ENCODE measurements at places on chromosomes 3 and 15. TPM values are rescaled to one million over a fixed set of nuclear protein-coding genes. Genes with fewer than 3 reads are reported as not detected.

DNA sequence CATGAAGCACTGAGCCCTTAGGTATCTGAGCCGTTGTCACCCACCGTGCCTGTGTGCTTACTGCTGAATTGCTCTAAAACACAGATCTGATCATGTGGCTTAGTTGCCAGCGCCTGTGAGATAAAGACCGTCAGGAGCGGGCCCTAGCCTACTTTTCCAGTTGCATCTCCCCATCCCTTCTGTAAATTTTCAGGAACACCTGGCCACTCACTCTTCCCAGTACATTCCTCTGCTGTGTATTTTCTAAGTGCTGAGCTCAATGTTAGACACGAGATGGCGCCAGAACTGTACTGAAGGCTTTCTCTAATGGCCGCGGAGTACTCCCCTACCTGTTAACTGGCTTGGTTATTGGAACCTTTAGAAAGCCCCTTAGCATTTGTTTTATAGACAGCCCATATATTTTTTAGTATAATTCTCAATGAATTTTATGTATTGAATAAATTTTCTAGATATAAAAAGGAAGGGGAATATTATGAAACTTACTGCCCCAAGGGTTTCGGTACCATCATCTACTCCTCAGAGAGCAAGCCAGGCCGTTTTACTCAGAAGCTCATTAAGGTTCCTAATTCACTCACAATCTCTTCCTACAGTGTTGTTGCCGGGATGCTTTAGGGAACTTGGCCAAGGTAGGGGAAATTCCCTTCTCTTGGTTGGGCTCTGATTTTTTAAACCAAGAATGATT, 16.7 kb upstream of the WNT7A start:
- peak; percentile 64 for DNase-seq

GRCh38 chr15:72199721-72200212, 2.2 kb upstream of the GRAMD2A start:
- DNase-seq: peak; percentile 71

DNA sequence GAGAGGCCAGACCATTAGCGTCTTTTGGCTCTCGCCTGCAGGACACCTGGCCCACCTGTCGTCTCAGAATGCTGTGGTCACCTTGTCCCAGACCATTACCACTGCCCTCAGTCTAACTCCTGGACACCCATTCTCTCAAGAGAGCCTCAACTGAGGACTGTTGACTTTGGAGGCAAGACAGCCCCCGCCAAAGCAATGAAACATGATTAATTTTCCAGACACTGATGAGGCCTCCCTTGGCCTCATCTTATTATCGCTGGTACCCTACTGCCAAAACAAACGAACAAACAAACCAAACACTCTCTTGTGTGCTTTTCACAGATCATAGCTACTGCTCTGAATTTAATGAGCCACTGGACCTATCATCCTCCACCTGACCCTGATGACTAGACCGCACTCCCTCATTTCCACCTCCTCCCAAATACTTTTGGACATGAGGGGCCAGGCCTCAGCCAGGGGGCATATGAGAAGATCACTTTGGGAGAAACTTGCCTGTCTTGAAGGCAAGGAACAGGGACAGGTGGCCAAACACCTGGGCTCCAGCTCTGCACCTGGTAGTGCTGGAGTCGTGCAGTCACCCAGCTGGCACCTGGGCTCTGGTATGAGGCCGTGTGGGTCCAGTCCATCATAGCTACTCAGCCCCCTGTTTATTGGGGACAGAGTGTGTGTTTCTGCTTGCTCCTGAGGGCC, 27.6 kb downstream of the ALS2CL start:
- DNase-seq: no peak

GRCh38 chr3:14680716-14681115, 5.8 kb downstream of the C3orf20 start:
- no peak for DNase-seq

DNA sequence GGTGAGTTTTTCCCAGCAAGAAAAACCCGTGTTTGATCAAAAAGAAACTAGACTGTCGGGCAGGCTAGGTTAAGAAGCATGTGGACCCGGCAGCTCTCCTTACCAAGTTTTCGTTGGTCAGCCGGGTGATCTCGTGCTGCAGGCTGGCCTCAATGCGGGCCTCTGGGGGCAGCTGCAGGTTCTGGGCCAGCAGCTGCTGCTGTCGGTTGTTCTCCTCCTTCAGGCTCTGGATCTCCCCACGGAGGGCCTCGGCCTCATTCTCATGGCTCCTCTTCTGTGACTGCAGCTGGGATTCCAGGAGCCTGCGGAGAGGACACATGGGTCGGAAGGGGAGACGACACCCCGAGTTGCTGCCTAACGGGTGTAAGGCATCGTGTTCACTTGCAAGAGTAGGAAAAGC, 44.5 kb upstream of the MYO5C start:
- DNase-seq: peak; percentile 17

GRCh38 chr3:110344487-110344886, 727.1 kb upstream of the NECTIN3 start:
- DNase-seq: no peak

- DNase-seq: no peak
These were observed 3.7 kb upstream of the CLDN1 start for GRCh38 chr3:190325923-190326322.

- no peak for DNase-seq
These were observed 20.2 kb upstream of the PLXNA1 start for GRCh38 chr3:126962756-126963155.

- DNase-seq: no peak
These were observed 19.0 kb upstream of the SLC25A36 start for GRCh38 chr3:140922634-140923033.

DNA sequence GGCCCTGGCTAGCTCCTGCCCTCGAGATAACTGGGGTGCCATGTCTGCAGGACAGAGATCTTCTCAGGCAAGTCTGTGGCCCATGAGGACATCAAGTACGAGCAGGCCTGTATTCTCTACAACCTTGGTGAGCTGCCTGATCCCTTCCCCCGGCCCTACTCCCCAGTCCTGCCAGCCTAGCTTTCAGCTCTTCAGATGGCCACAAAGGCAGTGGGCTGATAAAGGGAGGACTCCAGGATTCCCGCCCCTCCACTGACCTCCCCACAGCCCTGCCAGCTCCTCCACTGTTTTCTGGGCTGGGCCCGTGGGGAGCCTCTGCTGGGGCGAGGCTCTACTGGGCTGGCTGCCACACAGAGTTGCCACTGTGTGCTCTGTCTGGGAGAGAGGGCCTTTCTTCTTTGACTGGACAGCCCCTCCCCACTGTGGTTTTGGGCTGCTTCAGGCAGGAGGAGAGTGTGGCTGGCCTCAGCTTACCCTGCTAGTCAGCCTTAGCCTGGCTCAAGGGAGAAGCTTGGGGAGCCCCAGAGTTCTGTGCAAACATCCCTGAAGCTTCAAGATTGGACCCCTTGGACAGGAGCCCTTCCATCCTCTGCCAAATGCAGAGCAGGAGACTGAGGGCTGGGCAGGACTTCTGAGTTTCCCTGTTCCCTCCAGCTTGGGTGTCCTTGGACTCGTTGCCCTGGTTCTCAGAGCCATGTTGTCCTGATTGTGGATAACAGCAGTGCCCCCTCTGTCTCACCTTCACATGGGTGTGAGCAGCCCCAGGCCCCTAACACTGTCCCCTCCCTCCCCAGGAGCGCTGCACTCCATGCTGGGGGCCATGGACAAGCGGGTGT, 24.4 kb downstream of the PTPN23 start:
- no peak for DNase-seq

GRCh38 chr15:22819651-22820050, 18.8 kb upstream of the NIPA2 start:
- no peak for DNase-seq

DNA sequence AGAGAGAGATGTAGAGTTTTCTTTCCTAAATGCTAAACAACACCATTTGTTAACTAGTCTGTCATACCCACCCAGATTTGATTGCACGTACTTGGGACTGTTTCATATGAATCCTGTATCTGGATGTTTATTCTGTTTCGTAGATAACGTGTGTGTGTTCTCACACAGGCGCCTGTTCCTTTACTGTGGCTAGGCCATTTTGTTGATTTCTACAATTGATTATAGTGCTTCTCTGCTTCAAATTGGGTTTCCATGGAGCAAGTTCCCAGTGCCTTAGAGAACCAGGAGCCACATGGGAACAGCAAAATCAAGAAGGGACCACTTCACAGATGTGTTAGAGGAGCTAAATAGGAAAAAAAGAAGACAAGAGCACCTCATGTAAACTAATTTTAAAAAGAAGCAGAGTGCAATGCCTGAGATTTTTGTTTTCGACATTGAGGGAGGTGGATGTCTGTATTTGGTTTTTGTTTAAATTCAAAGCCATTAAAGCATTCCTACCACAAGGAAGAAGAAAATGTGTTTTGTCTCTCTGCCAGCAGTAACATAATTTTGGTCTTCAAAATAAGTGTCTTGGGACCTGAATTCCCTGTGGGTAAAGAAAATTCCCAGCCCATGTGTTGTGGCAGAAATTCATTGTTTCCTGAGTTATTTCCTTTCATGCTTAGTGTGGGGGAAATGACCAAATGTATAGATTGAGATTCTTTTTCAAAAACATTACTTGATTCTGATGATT, 424.0 kb upstream of the C2CD4B start:
- DNase-seq: no peak

GRCh38 chr15:96054621-96055020, 275.9 kb upstream of the NR2F2 start:
- no peak for DNase-seq

DNA sequence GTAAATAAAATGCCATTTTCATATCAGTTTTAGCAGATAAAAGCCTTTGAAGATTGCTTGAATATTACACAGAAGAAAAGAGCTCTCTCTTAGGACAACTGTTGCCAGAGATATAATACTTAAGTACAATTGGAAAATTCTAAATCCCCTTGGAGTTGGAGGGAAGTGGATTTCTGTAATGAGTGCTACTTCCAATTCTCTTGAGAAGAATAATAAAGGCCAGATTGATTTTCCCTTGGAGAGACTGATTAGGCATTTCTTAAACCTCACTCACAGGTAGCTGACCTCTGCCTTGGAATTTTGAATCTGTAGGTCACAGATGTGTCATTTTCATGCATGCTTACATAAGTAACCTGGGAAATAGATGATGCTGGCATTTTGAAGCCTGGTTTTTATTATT, 29.8 kb upstream of the PSMD6 start:
- no peak for DNase-seq

DNA sequence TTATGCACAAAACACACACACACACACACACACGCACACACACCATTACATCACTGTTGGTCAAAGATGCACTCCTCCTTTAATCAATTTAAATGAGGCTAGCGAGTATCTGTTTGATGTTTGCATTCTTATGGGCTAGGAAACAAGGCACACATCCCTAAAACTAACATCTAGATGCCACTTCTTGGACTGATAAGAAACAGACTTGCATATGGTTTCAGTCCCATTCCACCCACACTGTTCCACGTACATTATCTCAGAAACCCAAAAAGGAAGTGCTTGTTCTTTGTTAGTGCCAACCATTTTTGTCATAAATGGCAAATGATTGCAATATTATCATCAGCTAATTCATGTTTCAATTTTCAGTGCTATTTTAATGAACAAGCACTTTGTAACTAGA, 69.5 kb downstream of the CCR1 start:
- no peak for DNase-seq

- DNase-seq: no peak
These were observed 21.8 kb downstream of the ST3GAL6 start for GRCh38 chr3:98784666-98785600.

DNA sequence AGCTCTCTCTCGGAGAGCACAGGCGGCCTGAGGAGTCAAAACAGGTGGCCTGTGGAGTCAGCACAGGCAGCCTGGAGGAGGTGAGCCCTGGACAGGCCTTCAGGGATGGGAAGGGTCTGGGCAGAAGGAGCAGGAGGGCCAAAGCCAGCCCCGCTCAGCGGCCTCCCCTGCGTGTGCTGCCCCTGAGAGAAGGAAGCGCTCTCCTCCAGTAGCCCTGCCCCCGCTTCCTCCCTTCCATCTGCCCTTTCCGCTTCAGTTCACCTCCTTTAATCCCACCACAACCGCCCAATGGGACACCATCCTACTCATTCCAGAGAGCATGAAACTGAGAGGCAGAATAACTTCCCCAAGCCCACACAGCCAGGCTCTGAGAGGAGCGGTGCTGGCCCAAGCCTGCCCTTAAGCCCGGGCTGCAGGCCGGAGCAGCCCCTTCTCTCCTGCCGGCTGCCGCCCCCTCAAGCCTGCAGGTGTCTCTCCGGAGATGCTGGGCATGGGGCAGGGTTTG, 3.2 kb upstream of the NR2E3 start:
- no peak for DNase-seq

GRCh38 chr3:55483196-55484095, 3.7 kb downstream of the WNT5A start:
- peak; percentile 31 for DNase-seq

- DNase-seq: no peak
These were observed 858.4 kb upstream of the ARPP21 start for GRCh38 chr3:34780973-34781372.

- no peak for DNase-seq
These were observed 269.0 kb downstream of the ZNF621 start for GRCh38 chr3:40793730-40794129.

- DNase-seq: no peak
These were observed 28.6 kb downstream of the COLQ start for GRCh38 chr3:15492847-15493360.

- DNase-seq: no peak
These were observed 274.7 kb upstream of the UBE2E2 start for GRCh38 chr3:22928216-22929110.

GRCh38 chr3:106534206-106534605, 665.4 kb upstream of the CBLB start:
- no peak for DNase-seq

DNA sequence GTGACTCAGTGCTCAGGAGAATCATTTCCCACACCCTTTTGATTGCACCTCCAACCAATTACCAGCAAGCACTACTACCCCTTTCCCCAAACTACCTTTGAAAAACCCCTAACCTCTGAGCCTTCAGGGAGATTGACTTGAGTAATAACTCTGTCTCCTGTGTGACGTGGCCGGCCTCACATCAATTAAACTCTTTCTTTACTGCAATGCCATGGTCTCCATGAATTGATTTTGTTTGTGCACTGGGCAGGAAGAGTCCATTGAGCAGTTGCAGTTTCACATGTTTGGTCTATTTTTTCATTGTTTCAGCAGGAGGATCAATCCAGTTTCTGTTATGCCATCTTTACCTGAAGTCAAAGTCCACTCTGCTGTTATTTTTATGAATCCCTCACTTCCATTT, 32.4 kb downstream of the SCN11A start:
- no peak for DNase-seq

GRCh38 chr15:90222547-90222946, 11.2 kb downstream of the CIB1 start:
- DNase-seq: no peak

GRCh38 chr15:34620142-34620541, 36.7 kb upstream of the GOLGA8B start:
- no peak for DNase-seq

- no peak for DNase-seq
These were observed 1105.4 kb downstream of the TUSC7 start for GRCh38 chr3:117814975-117815374.

The TMC3 gene
- 0.08 TPM for polyA plus RNA-seq

The GRIP2 gene
- polyA plus RNA-seq: 30.7 TPM

The GOLGA6A gene
- 0.08 TPM for polyA plus RNA-seq

The FLNB gene
- 51.9 TPM for polyA plus RNA-seq

The TMCO5A gene
- polyA plus RNA-seq: not detected

The ZIC4 gene
- polyA plus RNA-seq: 3.8 TPM

The LMLN gene
- polyA plus RNA-seq: 3.8 TPM

The DUOX1 gene
- polyA plus RNA-seq: 1.8 TPM

The TTC21A gene
- 2.9 TPM for polyA plus RNA-seq

The IQCH gene
- polyA plus RNA-seq: 0.53 TPM

The SNX22 gene
- 0.97 TPM for polyA plus RNA-seq

The DUOXA2 gene
- polyA plus RNA-seq: not detected

Data from hindlimb muscle (tissue), 1 donor.